ENCODE measurements at places on chromosomes 6 and 20.

DNA sequence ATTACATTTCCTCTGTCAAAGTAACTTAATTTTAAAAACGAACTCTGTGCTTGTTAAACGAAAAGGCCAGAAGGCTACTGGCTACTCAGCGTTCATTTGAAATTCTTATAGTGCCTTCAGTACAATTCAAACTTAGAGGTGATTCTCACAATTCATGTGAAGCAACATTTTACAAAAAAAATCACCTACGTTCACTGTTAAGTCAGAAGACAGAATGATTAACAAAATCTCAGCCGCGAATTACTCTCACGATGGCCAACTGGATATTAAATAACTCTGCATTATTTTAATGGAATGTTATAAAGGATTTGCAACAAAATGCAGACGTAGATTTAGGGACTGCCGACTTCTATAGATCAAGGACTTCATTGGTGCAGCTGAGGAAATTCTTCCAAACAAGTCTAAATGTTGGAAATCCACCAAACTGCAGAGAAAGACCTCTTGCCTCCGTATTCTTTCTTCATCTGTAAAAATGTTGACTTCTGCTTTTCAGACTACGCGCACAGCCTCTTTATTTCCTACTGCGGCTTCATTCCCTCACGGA, 1.6 kb upstream of the QKI start:
- no peak for DNase-seq

- no peak for DNase-seq
These were observed 13.7 kb upstream of the TRIB3 start for GRCh38 chr20:366719-367485.

GRCh38 chr20:35020108-35020928, 64.7 kb downstream of the MYH7B start:
- DNase-seq, result no peak

- no peak for DNase-seq
These were observed 23.1 kb upstream of the VIP start for GRCh38 chr6:152727507-152727906.

GRCh38 chr6:19754686-19755085, 82.5 kb upstream of the ID4 start:
- DNase-seq, result no peak

GRCh38 chr6:138246650-138247440, 28.6 kb upstream of the PBOV1 start:
- no peak for DNase-seq

- DNase-seq, result no peak
These were observed 215.9 kb upstream of the AGPAT4 start for GRCh38 chr6:161489626-161490306.

DNA sequence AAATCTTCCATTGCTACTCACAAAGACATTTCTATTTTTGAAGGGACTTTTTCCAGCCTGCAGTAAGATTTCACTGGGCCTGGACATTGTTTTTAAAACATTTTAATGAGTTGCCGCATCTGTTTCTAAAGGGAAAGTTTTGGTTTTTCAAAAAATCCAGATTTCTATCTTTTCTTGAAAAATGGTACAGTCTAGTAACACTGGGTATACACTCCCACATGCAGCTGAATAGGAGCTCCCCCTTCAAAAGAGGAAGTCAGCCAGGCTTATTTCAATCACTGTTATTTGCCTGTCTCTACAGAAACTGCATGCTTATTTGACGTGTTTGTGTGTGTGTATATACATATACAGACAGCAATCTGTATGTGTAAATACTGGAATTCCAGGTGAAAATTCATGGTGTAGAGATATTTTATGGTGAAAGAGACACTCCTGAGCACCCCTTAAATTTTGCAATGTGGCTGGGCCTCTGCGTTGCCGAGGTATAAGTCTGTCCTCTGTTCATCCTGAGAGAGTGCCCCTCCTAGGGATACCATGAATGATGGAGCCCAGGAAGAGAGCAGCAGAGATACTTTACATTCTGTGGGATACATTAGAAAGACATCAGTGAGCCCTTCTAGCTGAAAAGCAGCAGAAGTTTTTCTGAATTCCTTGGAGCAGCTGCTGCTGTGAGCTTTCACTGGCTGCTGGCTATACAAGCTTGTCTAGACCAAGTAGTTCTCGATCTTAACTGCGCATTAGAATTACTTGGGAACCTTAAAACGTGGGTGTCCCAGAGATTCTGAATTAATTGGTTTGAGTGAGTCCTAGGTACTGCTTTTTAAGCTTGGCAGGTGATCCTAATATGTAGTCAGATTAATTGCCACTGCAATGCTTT, 12.0 kb upstream of the ABRACL start:
- DNase-seq, result no peak

- DNase-seq, result no peak
These were observed 11.7 kb downstream of the BPIFB4 start for GRCh38 chr20:33091147-33091546.
